ENCODE measurements at places on chromosomes 5 and 9.

DNA sequence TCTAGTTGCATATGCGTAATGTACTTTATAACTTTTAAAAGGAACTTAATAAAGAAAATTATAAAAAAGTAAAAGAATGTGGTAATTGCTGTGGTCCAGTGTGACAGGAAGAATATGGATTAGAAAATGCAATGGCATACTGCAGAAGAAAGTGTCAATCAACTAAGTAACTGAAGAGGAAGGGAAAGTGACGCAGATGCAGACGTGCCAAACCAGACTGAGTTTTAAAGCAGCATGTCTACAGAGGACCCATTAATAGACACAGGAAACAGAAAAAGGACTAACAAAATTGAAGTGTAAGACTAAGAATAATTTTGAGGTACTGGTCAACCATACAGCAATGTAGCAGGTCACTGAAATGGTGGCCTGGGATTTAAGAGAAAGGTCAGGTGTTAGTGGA lies 73.3 kb downstream of the DPYSL3 start:
- DNase-seq: no peak

DNA sequence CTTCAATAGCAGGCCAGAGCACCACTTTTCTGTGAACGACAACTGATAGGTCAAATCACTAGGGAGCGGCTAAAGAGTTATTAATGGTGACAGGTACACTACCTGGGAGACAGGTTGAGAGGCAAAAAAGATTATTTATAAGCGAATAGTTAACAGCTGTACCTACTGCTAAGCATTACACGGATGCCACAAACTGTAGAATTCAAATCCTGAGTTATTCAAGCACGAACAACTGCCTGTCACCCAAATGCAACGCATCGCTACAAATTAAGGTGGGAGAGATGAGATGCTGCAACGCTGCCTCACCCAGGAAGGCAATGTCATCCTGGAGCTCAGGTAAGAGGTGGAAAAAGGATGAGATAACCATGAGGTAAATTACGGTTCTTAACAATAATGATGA lies 342.9 kb downstream of the BNC2 start:
- DNase-seq: no peak

DNA sequence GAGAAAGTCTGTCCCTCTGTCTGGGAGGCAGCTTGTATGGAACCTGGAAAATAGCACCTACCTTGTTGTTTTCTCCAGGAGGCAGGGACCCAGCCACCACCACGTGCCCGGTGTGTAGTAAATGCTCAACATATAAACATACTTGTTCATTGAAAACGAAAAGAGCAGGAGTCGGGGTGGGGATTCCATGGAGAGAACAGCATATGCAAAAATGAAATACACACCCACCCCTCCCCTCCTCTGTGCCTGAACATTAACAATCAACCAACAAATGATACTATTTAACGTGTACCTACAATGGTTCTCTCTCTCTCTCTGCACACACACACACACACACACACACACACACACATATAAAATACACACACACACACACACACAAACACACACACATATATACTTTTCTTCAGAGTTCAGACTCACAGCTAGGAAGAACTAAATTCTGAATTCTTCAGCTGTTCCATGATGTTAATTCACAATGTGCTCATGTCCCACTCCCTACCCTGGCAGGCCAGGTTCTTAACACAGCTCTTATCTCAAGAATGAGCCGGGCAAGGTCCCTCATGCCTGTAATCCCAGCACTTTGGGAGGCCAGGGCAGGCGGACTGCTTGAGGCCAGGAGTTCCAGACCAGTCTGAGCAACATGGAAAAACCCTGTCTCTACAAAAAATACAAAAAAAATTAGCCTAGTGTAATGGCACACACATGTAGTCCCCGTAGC lies 16.3 kb upstream of the DENND1A start:
- DNase-seq: no peak

GRCh38 chr5:78221964-78222451 lies 72.5 kb downstream of the AP3B1 start:
- no peak for DNase-seq

GRCh38 chr5:76473661-76474060 lies 70.6 kb downstream of the IQGAP2 start:
- DNase-seq: peak; percentile 33

DNA sequence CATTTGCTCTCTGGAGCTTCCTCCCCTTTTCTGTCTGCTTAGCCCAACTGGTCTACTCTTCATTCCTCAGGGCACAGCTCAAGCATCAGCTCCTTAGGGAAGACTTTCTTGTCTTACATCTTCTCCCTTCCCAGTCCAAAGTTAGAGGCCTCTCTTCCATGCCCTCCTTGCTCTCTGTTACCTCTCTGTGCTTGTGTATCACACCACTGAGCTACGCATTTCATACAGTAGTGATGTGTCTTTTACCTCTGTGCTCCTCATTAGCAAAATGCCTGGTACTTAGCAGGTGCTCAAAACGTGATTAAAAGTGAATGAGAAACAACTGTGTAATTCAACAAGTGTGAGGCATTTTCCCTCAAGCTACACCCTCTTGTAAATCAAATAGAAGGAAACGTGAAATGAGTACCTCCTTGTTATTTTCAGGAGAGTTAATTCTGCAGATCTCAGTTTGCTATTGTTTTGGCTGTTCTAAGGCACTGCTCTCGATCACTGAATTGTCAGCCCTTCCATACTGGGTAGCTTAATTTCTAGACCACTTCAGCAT lies 39.0 kb downstream of the ERAP1 start:
- no peak for DNase-seq

DNA sequence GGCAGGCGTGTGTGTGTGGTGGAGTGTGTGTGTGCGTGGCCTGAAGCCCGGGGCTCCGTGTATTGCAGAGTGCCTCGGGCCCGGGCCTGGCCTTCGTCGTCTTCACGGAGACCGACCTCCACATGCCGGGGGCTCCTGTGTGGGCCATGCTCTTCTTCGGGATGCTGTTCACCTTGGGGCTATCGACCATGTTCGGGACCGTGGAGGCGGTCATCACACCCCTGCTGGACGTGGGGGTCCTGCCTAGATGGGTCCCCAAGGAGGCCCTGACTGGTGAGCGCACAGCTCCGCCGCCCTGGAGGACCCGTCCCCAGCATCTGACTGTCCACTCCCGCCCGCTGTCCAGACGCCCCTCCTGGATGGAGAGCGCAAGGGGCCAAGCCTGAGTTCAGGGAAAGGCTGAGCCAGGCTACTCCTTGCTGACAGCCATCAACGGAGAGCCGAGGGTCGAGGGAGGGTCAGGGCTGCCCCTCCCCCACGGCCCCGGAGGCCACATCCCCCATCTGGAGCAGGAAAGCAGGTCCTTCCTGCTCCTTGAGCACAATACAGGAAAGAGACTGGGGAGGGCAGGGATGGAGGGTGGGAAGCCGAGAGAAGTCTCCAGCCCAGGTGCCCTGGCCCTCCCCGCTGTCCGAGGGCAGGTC lies 18.4 kb downstream of the SLC6A18 start:
- DNase-seq: no peak

DNA sequence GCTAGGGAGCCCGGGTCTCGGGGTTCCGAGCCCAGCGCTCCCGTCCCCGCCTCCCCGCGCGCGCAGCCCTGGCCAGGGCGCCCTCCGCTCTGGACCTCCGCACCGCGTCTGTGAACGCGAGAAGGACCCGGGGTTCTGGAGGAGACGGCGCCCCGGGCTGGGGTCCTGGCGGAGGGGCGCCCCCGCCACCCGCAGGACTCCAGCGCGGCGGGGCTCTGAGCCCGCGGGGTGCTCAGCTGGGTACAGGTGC lies 431 bp downstream of the TMOD1 start:
- DNase-seq: no peak

GRCh38 chr9:133505186-133505830 lies 19.5 kb downstream of the MYMK start:
- no peak for DNase-seq

DNA sequence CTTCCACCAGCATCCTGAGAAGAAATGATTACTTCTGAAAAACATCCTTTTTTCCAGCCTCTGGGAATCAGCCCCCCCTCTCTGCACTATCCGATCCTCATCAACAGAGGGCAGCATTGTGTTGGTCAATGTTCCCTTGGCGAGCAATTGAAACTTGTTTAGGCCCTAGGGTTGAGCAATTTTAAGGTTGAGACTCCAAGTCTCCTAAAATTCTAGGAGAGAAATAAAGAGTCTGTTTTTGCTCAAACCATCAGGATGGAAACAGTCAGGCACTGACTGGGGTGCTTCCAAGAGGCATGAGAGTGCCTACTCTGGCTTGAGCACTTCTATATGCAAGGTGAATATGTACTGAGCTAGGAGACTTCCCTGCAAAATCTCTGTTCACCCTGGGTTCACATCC lies 12.4 kb upstream of the CYFIP2 start:
- no peak for DNase-seq

- no peak for DNase-seq
These were observed 218.2 kb upstream of the RFX3 start for GRCh38 chr9:3743901-3744413.

GRCh38 chr5:179795863-179796833 lies 2.4 kb downstream of the LTC4S start:
- no peak for DNase-seq

DNA sequence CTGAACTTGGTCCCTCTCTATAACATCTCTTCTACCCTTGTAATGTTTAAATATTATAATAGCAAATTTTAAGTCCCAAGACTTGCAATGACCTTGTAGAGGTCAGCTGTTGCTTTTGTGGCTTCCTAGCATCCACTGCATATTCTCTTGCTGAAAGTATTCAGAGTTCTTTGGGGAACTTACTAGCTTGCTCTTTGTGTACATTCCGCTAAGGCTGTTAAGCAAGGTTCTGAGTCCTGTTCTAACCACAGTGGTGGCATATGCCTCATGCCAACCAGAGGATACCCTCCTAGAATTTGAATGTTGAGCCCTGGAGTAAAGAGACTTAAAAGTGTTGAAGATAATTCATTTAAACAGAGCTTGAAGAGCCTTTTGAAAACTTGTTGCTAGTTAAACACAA lies 570.9 kb downstream of the TLE1 start:
- no peak for DNase-seq

DNA sequence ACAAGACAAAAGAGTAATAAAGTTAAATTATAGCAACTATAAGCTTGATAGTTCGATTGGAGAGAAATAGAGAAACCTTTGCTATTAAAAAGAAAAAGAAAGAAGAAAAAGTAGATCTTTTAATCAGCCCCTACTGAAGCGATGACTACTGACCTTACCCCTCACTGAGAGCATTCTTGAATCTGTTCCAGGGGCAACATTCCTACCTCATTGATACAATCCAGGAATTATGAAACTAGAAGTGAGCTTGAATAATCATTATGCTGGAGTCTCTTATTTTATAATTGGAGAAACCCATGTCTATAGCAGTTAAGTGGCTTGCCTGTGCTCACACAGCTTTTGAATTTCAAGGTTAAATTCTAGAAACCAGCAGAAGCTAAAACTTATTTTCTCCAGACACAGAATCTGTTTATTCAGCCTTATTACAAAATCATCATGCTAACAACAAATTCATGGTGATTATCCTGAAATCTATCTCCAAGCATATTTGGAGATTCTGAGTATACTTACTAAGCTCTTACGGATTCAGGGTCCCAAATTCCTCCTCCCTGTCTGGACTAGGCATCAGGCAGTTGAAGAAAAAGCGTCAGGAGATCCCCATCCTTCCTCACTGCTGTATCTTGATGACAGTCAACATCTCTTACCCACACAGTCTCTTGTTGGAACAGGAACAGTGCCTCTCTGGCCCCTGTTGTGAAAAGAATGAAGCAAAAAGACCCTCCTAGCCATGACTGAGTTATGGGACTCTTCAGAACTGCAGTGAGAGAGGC lies 547.6 kb upstream of the WWC1 start:
- DNase-seq: no peak

- no peak for DNase-seq
These were observed 25.2 kb downstream of the RIGI start for GRCh38 chr9:32500768-32501167.

- no peak for DNase-seq
These were observed 252.8 kb downstream of the FBXL17 start for GRCh38 chr5:108129129-108129528.

GRCh38 chr9:107249665-107250285 lies 33.3 kb upstream of the RAD23B start:
- DNase-seq: no peak

- DNase-seq: no peak
These were observed 7.5 kb upstream of the NRARP start for GRCh38 chr9:137309368-137310188.

- no peak for DNase-seq
These were observed 80.5 kb upstream of the JAK2 start for GRCh38 chr9:4904322-4905134.

DNA sequence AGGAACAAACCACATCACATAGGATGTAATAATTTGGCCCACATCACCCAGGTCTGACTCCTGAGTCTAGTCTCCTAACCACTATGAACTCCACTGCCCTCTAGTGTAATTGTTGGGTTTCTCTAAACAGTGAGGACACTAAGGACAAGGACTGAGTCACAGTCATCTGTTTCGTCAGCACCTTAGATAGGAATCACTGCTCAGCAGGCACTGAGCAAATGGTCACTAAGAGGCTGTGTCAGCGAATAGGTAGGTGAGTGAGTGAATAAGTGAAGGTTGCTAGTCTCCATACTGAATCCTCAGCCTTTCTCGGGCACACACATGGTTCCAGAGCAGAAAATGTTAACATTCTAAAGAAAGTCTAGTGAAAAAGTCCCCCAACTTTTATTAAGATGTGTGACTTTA lies 278.6 kb downstream of the SPOCK1 start:
- no peak for DNase-seq

DNA sequence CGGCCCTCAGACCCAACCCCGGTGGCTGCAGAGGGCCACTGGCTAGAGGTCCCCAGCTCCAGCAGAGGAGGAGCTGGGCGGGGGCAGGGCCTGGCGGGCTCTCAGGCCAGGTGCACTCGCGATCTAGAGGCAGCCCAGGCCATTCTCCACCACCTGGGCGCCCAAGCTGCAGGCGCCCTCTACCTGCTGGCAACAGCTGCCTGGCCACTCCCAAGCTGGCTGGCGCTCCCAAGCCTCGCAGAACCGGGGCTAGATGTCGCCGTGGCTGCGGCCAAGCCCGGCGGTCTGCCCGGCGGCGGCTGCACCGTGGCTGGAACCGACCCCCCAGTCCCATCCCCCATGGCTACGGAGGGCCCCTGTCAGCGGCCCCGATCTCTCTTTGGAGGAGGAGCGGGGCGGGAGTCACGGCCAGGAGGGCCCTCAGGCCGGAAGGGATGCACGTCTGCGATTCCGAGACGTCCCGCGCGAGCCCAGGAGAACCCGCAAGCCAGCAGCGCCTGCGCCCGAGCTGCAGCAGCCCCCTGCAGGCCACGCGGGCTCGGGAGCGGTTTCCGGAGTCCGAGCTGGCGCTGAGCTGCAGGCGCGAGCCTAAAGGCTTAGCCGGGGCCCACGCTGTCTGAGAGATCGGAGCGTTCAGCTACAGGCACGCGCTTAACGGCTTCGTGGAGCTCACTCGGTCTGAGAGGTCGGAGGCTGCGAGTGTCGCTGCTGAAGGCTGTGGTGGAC lies 44.3 kb upstream of the BICD2 start:
- DNase-seq: peak; percentile 31

- DNase-seq: no peak
These were observed 82.9 kb downstream of the UGCG start for GRCh38 chr9:111979561-111979960.

DNA sequence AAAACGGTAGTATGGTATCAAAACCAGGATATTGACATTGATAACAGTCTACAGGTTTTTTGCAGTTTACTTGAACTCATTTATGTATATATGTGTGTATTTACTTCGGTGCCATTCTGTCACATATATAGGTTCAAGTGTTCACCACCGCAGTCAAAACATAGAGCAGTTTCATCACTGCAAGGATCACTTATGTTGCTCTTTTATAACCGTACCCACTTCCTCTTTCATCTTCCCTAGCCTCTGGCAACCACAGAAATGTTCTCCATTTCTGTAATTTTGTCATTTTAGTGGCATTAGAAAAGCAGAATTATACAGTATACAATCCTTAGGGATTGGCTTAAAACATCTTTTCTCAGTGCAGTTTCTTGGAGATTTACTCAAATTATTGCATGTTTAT lies 90.3 kb downstream of the SH3GL2 start:
- no peak for DNase-seq

All from stimulated activated CD4-positive, alpha-beta T cell treated with anti-CD3 and anti-CD28 coated beads, Interleukin-12 subunit alpha, Interleukin-12 subunit beta, amount 100 ng/mL, for 48 hours (primary cell).